ENCODE measurements at places on chromosomes 11 and 22.

DNA sequence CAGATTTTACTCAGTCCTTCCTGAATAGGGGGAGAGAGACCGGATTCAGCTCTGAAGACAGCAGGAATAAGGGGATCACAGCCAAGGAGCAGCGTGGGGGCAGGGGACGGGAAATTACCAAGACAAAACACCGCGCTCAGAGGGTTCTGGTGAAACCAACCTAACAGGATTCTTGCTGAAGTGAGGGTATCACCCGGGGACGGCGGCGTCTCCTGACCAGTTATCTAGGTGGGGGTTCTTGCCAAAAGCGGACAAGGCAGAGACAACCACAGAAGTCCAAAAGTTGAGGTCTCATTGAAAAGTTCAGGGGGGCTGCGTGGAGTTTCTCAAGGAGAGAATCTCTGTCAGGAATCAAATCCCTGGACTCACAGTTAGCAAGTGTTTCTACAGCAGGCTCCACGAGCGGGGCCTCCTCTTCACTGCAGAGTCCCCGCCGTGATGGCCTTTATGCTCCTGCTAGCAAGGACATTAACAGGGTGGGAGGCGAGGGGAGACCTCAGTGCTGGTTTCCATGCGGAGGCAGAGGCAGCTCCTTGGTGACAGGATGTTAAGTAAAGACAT is 291.0 kb downstream of the BRD1 start:
- DNase-seq: no peak

GRCh38 chr11:36135076-36135475 is 154.1 kb downstream of the COMMD9 start:
- DNase-seq: no peak

DNA sequence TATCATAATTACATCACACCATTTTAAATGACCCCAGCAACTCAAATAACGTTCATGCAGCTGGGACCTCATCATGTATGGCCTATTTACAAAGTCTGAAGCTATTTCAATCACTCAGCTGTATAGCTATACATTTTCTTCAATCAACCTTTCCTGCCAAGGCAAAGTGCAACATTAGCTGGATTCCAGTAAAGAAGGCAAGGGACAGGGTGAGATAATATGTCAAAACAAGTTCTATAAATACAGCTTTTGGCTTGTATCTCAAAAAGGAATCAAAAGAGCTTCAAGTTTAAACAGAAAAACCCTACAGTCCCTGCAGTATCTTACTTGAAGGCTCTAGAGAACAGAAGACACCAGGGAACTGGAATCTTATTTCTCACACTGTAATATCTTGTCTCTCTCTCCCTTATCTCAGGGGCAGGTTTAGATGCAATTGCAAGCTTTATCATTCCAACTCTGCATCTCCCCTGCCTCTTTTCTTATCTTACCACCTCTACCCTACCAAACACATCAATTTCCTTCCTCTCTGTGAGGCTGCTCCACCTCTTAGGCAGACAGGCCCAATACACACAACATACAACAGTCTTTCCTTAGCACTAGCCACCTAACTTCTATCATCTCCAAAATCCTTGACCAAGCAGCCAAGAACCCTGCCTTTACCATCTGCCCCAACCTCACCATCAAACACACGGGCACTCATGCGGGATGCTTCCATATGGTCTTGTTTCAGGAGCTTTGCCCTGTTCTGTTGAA is 34.5 kb downstream of the CELF1 start:
- DNase-seq: no peak

GRCh38 chr11:75262436-75262835 is 21.9 kb downstream of the TPBGL start:
- no peak for DNase-seq

- DNase-seq: no peak
Measured at GRCh38 chr11:6746626-6747025, 25.1 kb downstream of the OR2AG2 start.
